ENCODE measurements at places on chromosomes 7 and 10.
A peak's percentile ranks its signal among the peaks of the same experiment; 100 is the strongest.

- no peak for DNase-seq
These were observed 208.2 kb downstream of the WDR11 start for GRCh38 chr10:121059351-121059750.

DNA sequence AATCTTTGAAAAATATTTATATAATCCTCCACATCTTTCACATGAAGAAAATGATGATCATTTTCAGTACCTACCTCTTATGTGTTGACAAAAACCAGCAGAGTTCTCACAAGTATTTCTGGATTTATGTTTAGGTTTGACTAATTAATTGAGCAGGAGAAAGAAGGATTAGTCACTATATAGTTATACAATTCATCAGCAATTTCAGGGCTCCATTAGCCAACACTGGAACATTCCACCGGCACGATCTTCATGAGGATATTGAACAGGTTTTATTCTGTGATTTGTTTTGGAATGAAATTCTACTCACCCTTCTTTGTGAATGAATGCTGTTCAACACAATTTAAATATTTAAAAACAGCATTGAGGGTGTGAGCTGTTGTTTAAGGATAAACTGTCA lies 163.2 kb downstream of the SEM1 start:
- DNase-seq, result no peak

- DNase-seq, result no peak
These were observed 250.5 kb upstream of the MEOX2 start for GRCh38 chr7:15936991-15937390.

GRCh38 chr10:49362596-49363260 lies 33.2 kb downstream of the DRGX start:
- DNase-seq, result no peak

DNA sequence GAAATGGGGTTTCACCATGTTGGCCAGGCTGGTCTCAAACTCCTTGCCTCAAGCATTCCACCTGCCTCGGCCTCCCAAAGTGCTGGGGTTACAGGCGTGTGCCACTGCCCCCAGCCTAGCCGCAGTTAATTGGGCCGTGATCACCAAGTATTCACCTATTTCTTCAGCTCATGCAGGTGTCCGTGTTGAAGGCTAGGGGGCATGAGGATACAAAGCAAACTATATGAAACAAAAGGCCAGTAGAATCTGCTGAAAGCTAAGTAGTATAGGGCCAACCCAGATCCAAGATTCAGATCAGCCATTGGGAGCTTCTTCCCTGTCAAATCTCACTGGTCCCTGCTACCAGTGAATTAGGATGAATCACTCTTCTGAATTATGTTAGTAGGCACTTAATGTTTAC lies 73.4 kb downstream of the LRRC4 start:
- no peak for DNase-seq

- no peak for DNase-seq
These were observed 429.1 kb downstream of the KIF20B start for GRCh38 chr10:90130321-90131086.

DNA sequence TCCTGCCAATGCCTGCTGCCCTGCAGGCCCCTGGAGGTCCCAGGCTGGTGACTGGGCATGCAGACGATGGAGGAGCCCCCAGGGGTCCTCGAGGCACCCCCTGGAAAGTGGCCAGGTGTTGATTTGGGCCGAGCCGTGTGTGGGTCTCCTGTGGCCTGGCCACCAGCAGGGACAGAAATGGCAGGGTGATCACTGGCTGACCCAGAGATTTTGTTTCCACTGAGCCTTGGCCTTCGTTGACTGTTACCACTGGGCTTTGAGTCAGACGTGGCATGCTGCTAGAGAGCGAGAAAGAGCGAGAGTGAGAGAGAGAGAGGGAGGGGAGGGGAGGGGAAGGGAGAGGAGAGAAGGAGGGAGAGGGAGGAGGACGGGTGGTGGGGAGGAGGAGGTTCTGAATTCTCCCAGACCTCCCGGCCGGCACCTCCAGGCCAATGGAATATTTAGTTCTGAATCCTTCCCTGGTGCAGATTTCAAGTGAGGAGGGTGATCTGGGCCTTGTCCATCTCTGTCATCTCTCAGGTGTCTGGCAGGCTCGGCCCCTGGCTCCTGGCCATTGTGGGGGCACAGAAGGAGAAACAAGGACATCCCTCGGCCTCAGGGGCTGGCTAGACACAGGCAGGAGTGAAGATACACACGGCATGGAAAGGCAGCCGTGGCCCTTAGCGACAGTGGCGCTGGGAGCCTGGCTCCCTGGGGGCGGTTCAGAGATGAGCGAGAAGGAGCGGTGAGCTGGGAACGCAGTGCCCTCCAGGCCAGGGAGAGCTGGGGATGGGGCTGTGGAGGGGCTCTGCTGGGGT lies 58.2 kb downstream of the GLRX3 start:
- DNase-seq, result no peak

GRCh38 chr7:101634196-101634717 lies 5.2 kb upstream of the MYL10 start:
- DNase-seq, result no peak

- DNase-seq, result peak; percentile 22
These were observed 56.7 kb downstream of the IDE start for GRCh38 chr10:92517034-92517655.

DNA sequence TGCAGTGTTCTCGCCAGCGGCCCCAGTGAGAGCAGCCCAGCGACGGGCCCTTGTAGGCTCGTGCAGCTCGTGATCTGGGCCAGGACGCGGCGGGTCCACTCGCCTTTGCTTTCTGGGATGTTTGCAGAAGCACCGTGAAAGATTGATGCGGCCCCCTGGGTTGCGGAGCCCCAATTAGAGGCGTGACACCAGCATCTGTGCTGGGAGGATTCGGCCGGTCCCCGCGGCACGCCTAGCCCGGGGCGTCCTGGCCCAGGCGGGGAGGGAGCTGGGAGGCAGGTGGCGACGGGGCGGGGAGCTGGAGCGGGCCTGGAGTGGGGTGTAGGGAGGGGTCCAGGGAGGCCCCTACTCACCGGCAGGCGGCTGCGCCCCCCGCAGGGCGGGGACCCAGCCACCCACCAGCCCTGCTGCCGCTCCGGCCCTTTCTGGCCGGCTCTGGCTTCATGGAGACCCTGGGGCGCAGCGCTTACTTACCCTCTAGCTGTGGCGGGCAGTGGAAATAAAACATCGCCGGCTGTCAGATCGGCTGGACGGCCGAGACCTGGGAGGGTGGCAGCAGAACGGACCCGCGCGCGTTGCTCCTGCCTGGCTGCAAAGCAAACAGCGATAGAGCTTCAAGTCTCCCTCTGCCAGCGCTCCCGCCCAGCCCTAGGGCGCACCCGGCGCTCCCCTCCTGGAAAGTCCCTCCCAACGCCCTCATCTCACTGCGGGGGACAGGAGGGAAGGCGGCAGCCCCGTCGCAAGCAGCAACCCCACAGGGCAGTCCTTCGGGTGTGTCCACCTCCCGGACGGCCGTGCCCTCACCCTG lies 752 bp downstream of the DRGX start:
- DNase-seq, result no peak

- no peak for DNase-seq
These were observed 18.7 kb downstream of the MPP7 start for GRCh38 chr10:28284126-28284525.

GRCh38 chr7:70505886-70506285 lies 626.1 kb upstream of the GALNT17 start:
- DNase-seq, result no peak
